ENCODE measurements at places on chromosomes 3 and 15. TPM values are rescaled to one million over a fixed set of nuclear protein-coding genes. Genes with fewer than 3 reads are reported as not detected.

Gene LRRC31
- total RNA-seq, result not detected

- DNase-seq, result no peak
Measured at GRCh38 chr3:151227266-151227806, 24.3 kb upstream of the GPR171 start.

DNA sequence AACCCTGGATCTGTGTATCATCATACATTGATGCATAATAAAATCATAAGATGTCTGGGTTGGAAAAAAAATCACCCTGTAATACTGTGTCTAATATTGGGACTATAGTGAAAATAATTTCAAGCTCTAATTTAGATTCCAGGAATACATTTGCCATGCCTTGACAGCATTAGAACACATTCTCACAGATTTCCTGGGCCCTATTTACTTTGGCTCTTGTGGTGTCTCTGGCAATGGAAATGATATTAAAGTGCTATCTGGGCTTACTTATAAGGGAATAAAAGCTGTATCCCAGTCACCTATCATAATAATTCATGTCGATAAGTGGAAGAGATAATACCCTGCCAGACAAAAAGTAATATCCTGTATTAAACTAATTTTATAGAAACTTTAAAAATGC is 472.0 kb downstream of the ZPLD1 start:
- DNase-seq, result no peak

DNA sequence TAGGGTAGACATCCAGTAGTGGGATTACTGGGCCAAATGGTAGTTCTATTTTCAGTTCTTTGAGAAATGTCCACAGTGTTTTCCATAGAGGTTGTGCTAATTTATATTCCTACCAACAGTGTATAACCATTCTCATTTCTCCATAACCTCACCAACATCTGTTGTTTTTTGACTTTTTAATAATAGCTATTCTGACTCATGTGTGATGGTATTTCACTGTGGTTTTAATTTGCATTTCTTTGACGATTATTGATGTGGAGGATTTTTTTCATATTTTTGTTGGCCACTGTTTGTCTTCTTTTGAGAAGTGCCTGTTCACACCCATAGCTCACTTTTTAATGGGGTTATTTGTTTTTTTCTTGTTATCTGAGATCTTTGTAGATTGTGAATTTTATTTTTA is 125.2 kb downstream of the CFAP20DC start:
- DNase-seq, result no peak

DNA sequence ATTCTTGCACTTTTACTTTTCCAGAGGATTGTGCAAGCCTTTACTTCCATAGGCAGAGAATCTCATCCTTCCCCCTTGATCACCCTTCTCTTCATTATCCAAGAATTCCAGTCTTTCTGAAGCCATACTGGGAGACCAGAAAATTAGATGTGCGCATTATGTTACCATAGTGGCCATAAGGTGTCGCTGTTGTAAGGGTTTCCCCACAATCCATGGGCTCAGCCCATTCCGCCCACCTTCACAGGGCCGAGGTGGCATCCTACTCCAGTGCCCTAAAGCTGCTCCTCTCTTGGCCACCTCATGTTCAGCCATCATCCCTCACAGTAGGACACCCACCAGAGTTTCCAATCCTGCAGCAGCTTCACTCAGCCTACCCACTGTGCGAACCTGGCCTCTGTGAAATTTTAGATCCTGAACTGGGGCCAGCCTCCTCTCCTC is 35.0 kb downstream of the CTSH start:
- no peak for DNase-seq

GRCh38 chr3:45869638-45870037 is 16.7 kb upstream of the CCR9 start:
- DNase-seq, result no peak

GRCh38 chr3:71525391-71525790 is 58.1 kb downstream of the FOXP1 start:
- DNase-seq, result no peak

GRCh38 chr15:58457466-58457965 is 25.7 kb downstream of the LIPC start:
- peak; percentile 83 for DNase-seq

Data from activated CD8-positive, alpha-beta memory T cell treated with anti-CD3 and anti-CD28 coated beads, Interleukin-2, amount 10 ng/mL, durations not matched to agents 7 days and 5 days (primary cell).